ENCODE measurements at places on chromosomes 6 and 20. TPM values are rescaled to one million over a fixed set of nuclear protein-coding genes. Genes with fewer than 3 reads are reported as not detected.

DNA sequence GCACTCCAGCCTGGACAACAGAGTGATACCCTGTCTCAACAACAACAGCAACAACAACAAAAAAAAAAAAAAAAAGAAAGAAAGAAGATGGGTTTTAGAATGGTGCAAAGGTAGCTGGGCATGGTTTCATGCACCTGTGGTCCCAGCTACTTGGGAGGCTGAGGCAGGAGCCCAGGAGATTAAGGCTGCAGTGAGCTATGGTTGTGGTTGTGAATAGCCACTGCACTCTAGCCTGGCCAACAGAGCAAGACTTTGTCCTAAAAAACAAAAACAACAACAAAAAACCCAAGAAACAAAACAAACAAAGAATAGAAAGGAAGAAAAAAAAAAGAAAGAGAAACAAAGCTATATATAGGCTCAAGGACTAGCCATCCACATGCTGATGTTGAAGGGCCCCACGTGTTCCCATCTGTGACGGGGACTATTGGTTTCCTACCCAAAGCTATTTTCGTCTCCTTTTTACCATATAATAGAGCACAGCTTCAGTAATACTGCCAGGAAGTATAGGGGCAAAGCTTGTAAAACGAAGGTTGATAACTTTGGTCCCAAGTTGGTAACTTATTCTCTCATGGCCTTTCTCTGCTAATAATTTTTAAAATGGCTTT, 7.9 kb upstream of the EEF1E1 start:
- no peak for DNase-seq

- DNase-seq: no peak
Observed at GRCh38 chr6:169539176-169539897, 162.5 kb downstream of the WDR27 start.

GRCh38 chr6:37485291-37485702, 14.4 kb downstream of the CCDC167 start:
- no peak for DNase-seq

GRCh38 chr6:106370639-106371038, 10.1 kb downstream of the CRYBG1 start:
- DNase-seq: no peak

DNA sequence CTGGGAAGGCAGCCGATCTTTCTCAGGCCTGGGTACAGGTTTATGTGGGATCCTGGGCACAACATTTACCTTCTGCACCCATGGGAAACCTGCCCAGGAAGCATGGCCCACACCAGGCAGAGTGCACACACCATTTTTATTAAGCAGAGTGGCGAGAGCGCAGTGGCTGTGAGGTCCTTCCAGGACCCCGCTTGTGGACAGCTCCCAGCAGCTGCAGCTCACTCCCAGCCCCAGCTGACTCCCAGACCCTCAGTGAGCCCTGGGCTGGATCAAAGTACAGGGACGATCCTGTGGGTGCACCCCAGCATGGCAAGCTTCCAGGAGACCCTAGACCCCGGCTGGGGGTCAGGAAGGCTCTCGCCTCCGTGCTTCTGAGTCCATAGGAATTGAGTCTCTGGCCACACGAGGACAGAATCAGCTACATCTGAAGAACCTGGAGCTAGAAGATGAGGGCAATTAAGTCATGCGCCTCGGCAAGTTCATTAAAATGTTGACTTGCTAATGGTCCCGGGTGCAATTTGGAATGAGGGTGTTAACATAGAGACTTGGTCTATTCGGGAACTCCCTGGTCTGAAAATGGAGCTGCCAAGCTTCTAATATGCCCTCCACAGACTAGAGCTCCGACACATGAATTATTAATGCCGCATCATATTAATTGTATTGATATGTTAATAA, 65.4 kb upstream of the SLCO4A1 start:
- no peak for DNase-seq

- DNase-seq: no peak
Observed at GRCh38 chr6:165744555-165745228, 81.7 kb upstream of the PDE10A start.

- no peak for DNase-seq
Observed at GRCh38 chr6:90454836-90455427, 131.9 kb downstream of the MAP3K7 start.

- DNase-seq: no peak
Observed at GRCh38 chr20:58188527-58188926, 39.9 kb downstream of the ANKRD60 start.

PACRG gene
- total RNA-seq: 7.3 TPM
